Hepatocyte (in vitro differentiated cells): ENCODE measurements at places on chromosomes 4 and X. TPM values are rescaled to one million over a fixed set of nuclear protein-coding genes. Genes with fewer than 3 reads are reported as not detected.

GRCh38 chr4:85058551-85058950 is 92.1 kb upstream of the WDFY3 start:
- DNase-seq, result no peak

- DNase-seq, result no peak
Observed at GRCh38 chr4:38003628-38004027, 43.4 kb downstream of the PTTG2 start.

- DNase-seq, result no peak
Observed at GRCh38 chrX:17829566-17829965, 31.5 kb downstream of the RAI2 start.

DNA sequence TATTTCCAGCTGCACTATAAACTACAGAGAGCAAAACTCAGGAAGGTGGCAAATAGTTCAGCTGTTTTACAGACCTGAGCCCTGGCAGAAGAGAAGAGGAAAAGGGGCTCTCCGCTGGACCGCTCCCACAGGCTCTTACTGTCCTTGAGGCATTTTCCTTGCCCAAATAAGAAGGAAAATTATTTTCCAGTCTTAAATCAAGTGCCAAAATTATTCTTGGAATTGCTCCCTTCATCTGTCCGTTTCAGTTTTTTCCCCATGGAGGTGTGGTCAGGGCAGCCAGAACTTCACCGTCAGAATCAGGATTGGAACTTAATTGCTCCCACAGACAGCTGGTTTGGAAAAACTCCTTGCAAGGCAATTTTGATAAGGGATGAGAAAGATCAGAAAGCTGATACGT is 35.2 kb upstream of the SPINK2 start:
- DNase-seq, result no peak

STPG2 gene
- polyA plus RNA-seq, result 0.94 and 0.98 TPM in 2 replicates
